ENCODE measurements at places on chromosomes 5 and 9. TPM values are rescaled to one million over a fixed set of nuclear protein-coding genes. Genes with fewer than 3 reads are reported as not detected.

- no peak for DNase-seq
- no peak overlapping the region for H3K4me3 ChIP-seq
- no peaks in the 10 kb centered on the region for H3K36me3 ChIP-seq
- no peaks in the 10 kb centered on the region for H3K27me3 ChIP-seq
- H3K27ac ChIP-seq, result no peak overlapping the region
Measured at GRCh38 chr9:126496181-126496576, 117.5 kb upstream of the LMX1B start.

DNA sequence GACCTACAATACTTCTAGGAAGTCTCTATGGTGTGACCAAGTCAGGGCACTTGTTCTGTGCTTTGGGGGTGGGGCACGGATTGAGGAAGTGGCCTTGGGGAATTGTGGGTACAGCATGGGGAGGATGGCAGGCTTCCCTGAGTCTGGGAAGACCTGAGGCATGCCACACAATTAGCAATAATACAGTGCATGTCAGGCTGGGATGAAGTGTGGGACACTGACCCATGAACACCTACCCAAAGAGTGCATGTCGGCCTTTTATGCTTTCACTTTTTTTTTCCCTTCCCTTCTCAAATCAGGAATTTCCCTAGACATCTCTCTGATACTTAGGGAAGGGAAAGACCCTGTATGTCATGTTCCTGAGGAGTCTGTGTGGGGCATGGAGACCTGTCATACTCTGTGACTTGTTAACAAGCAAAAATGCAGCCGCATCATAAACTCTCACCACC is 146.4 kb downstream of the PALM2AKAP2 start:
- H3K36me3 ChIP-seq, result peaks cover 46% of the 10 kb centered on the region
- no peak overlapping the region for H3K27ac ChIP-seq
- peaks cover 6% of the 10 kb centered on the region for H3K4me1 ChIP-seq
- H3K4me3 ChIP-seq, result no peak overlapping the region
- H3K27me3 ChIP-seq, result no peaks in the 10 kb centered on the region

DNA sequence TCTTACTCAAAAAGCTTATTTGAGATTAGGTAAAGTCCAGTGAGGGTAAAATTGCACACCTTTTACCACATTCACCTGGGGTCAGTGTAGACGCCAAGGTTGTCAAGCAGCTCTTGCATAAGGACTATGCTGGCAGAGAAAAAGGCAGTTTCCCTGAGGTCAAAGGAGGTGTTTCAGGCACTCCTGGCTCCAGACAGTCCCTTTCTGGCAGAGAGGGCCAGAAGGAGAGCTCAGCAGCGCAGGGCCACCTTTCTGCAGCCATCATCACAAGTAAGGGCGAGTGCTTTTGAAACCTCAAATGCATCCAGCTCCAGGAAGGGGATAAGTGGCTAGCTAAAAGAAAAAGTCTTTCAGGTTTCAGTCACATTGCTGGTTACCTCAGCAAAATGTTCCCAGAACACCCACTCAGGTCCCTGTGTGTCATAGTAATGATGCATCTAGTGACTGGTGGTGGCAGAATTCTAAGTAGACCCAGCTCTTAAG is 16.7 kb upstream of the IL13 start:
- no peaks in the 10 kb centered on the region for H3K27me3 ChIP-seq
- peaks cover 48% of the 10 kb centered on the region for H3K36me3 ChIP-seq
- no peak overlapping the region for H3K27ac ChIP-seq
- H3K4me3 ChIP-seq, result no peak overlapping the region
- DNase-seq, result no peak

DNA sequence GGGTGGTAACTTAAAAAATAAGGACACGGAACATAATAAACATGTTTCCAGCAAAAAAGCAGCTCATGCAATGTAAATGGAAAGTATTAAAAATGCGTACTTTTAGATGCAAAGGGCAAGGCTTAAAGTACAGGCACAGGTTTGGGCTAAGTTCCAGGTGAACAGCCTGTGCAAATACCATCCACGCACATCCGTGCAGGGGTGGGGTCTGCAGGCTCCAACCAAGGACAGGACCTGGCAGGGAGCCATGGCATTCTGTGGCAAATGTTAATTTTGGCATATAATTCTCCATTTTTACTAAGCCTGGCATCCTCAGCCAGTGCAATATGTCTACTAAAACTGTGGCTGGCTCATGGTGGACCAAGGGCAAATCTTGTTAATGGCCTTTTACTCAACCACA is 365.8 kb upstream of the DAP start:
- no peak for DNase-seq
- H3K4me1 ChIP-seq, result no peaks in the 10 kb centered on the region
- no peaks in the 10 kb centered on the region for H3K27me3 ChIP-seq
- no peaks in the 10 kb centered on the region for H3K36me3 ChIP-seq

DNA sequence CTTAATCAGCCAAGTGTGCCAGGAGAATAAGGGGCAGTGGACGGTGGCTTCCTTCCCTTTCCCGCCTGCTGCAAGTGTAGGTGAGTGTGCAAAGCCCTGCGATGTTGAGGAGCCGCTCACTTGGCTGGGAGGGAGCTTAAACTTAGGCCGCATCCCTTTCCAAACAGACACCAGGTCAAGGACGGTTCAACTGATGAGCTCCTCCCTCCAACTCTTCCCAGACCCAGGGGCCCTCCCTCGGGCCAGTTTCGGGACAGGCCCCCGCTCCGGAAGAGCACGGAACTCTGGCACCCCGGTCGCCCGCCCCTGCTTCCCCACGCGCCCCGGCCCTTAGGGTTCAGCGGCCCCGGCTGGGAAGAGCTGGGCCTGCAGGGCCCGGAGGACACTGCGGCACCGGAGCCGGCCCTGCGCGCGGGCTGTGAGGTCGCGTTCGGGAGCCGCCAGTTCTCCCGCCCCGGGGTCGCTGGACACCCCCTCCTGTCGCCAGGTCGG is 481 bp downstream of the MRPL36 start:
- H3K27me3 ChIP-seq, result no peaks in the 10 kb centered on the region
- DNase-seq, result no peak
- peak overlapping the region; percentile 90 for H3K27ac ChIP-seq

GRCh38 chr9:79254900-79255650 is 316.7 kb upstream of the TLE4 start:
- H3K27me3 ChIP-seq, result no peaks in the 10 kb centered on the region
- no peaks in the 10 kb centered on the region for H3K36me3 ChIP-seq
- H3K4me3 ChIP-seq, result no peak overlapping the region
- H3K4me1 ChIP-seq, result no peaks in the 10 kb centered on the region
- no peak overlapping the region for H3K27ac ChIP-seq

DNA sequence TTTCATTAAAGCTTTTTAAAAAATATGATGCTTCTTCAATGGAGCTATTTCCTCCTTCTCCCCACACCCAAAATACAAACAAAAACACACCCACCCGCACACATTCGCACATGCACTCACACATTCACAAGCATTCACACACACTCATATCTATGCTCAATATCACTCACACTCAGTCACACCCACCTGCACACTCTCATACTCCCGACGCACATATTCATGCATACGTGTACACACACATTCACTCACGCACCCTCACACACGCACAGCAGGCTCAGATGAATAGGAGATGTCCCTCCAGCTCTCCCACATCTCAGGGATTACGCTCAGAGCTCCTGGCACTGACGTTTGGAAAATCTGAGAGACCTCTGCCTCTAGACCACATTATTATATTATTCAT is 25.7 kb upstream of the TENT4A start:
- H3K4me3 ChIP-seq, result no peak overlapping the region
- no peaks in the 10 kb centered on the region for H3K4me1 ChIP-seq
- H3K27ac ChIP-seq, result no peak overlapping the region

DNA sequence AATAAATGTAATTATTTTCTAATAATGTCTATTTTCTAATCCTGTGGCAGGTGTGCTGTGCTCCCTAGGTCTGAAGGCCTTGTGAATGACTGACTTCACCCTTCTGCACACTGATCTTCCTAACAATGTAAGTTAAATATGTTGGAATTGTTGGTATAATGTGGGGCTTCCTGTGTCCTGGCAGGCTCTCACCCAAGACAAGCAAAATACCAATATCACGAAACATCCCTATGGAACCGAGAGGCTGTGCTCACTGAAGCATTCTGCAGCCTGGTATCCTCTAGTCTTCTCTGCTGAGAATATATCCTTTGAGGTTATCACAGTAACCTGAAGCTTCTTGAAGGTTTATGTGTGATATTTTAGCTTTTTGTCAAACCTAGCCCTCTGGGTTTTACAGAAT is 159.4 kb downstream of the GABRB2 start:
- DNase-seq, result no peak
- no peak overlapping the region for H3K27ac ChIP-seq
- H3K27me3 ChIP-seq, result no peaks in the 10 kb centered on the region
- H3K4me3 ChIP-seq, result no peak overlapping the region
- no peaks in the 10 kb centered on the region for H3K36me3 ChIP-seq

- no peaks in the 10 kb centered on the region for H3K4me1 ChIP-seq
- H3K27me3 ChIP-seq, result no peaks in the 10 kb centered on the region
- H3K4me3 ChIP-seq, result no peak overlapping the region
- H3K36me3 ChIP-seq, result no peaks in the 10 kb centered on the region
- no peak for DNase-seq
Measured at GRCh38 chr9:71858812-71859211, 52.2 kb downstream of the ABHD17B start.

DNA sequence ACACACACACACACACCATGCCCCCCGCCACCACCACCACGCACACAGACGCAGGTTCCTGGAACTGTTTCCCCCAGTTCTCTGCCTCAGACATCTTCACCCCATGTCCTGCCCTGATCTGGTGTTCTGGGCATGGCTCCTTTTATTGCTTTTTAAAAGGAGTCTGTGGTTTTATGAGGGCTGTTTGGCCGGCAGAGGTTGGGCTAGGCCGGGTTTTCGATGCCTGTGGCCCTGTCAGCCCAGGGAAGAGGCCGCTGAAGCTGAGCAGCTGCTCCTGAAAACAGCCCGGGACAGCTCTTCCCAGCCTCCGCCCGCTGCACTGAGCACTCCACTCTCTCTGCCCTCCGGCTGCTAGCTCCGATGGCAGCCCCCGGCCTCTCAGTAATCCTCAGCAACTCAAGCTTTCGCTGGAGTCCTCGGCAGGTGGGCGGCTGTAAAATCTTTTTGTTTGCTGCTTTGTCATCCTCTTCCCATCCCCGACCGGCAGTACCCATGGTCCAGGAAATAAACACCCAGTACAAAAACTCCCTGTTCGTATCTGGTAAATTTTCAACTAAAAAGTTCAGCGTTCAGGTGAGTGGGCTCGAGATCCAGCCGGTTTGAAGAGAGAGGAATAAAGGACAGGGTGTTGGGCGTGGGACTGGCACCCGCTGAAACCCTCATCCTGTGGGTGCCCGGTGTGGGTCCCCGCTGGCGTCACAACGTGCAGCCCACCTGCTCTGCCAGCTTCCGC is 103.0 kb upstream of the ERCC6L2 start:
- H3K36me3 ChIP-seq, result no peaks in the 10 kb centered on the region
- DNase-seq, result no peak
- no peaks in the 10 kb centered on the region for H3K4me1 ChIP-seq
- no peak overlapping the region for H3K4me3 ChIP-seq

- H3K27ac ChIP-seq, result no peak overlapping the region
- H3K36me3 ChIP-seq, result no peaks in the 10 kb centered on the region
- H3K27me3 ChIP-seq, result no peaks in the 10 kb centered on the region
- no peak for DNase-seq
- H3K4me1 ChIP-seq, result no peaks in the 10 kb centered on the region
Measured at GRCh38 chr5:137594717-137595116, 95.6 kb upstream of the SPOCK1 start.

DNA sequence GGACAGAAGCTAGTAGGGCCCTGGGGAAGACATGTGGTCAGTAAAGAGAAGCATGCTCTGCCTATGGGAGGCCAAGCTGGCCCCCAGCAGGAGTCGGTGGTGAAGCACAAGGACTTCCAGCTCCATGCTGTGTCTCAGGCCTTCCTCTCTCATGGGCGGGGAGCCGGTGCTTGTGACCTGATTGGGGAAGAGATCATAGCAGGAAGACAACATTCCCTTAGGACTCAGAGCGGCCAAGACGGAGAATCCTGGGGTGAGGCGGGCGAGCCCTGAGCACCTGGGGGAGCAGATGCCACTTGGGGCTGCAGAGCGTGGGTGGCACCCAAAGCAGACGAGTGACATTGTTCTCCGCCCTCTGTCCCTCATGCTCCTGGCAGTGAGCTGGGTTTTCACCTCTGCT is 33.3 kb upstream of the CNOT6 start:
- no peak overlapping the region for H3K4me3 ChIP-seq
- no peaks in the 10 kb centered on the region for H3K36me3 ChIP-seq
- no peaks in the 10 kb centered on the region for H3K4me1 ChIP-seq

- no peak overlapping the region for H3K27ac ChIP-seq
- H3K27me3 ChIP-seq, result no peaks in the 10 kb centered on the region
- no peak for DNase-seq
- no peaks in the 10 kb centered on the region for H3K4me1 ChIP-seq
- no peak overlapping the region for H3K4me3 ChIP-seq
Measured at GRCh38 chr5:65127161-65127901, 354.4 kb downstream of the ADAMTS6 start.

DNA sequence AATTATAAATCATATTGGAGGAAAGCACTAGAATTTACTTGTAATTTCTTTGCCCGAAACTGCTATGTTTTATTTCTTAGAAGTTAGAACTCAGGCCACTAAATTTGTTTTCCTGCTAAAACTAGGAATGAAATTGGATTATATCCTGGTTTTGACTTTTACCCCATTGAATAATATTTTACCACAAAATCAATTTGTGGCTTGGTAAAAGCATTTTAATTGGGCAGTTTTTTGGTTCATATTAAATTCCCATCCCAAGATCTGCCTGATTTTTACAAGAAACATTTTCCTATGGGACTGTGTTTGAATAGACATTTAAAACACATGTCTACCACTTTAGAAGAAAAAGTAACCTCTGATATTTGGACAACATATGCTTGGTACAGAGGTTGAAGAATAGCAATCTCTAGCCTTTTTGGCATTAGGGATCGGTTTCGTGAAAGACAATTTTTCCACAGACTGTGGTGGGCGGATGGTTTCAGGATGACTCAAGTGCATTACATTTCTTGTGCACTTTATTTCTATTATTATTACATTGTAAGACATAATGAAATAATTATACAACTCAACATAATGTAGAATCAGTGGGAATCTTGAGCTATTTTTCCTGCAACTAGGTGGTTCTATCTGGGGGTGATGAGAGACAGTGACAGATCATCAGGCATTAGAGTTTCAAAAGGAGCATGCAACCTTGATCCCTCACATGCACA is 565.6 kb downstream of the PRR16 start:
- H3K36me3 ChIP-seq, result no peaks in the 10 kb centered on the region
- no peaks in the 10 kb centered on the region for H3K27me3 ChIP-seq
- H3K27ac ChIP-seq, result no peak overlapping the region
- no peaks in the 10 kb centered on the region for H3K4me1 ChIP-seq
- DNase-seq, result no peak

Gene ZNF658
- 4.3 TPM for total RNA-seq

Gene F2RL2
- 3.7 TPM for total RNA-seq

Gene ZNF354C
- total RNA-seq, result 2.4 TPM

Gene ADGRD2
- not detected for total RNA-seq

Gene KCNIP1
- total RNA-seq, result not detected

Gene MEIKIN
- total RNA-seq, result not detected

Gene GMCL2
- not detected for total RNA-seq
